ENCODE measurements at places on chromosomes 4 and X.

GRCh38 chr4:107689912-107690587 is 30.0 kb downstream of the PAPSS1 start:
- DNase-seq, result peak; percentile 73

- DNase-seq, result no peak
Measured at GRCh38 chr4:52317981-52318380, 266.9 kb downstream of the SPATA18 start.

DNA sequence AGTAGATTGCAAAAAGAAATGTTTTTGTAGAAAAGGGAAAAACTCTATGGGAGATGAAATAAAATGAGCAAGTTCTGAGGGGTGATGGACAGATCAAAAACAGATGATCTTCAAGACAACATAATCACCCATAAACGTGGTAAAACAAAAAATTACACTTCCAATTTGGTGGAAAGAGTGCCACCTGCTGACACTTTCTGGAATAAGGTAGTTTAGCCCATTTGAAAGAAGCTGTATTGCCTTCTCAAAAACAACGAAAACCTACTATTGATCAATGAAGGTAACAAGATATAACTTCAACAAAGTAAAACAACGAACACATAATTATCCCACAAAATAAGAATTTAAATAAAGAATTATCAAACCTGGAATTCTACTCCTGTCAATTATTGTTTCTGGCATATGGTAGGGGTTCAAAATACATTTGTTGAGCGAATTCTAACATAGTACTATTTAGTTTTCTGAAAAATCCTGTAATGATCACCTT is 2.5 kb downstream of the COQ2 start:
- peak; percentile 30 for DNase-seq

DNA sequence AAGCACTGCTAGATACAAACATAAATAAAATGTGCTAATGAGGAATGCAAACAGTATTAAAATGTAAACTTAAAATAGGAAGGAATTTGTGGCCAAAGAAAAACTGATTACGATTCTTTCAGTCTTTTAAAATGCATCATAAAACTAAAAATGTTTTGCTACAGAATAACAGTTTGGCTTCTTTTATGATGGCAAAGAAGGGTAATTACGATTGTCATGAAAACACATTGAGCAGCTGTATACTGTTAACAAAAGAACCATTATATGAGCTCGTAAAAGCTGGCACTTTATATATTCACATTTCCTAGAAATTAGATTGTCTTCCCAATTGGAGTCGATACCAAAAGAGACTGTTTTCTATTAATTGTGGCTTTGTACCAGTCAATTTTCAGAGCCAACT is 290.4 kb downstream of the NR3C2 start:
- DNase-seq, result no peak

- no peak for DNase-seq
Measured at GRCh38 chr4:23234716-23235115, 542.0 kb downstream of the GBA3 start.

- no peak for DNase-seq
Measured at GRCh38 chrX:73765776-73766430, 202.9 kb downstream of the CHIC1 start.

DNA sequence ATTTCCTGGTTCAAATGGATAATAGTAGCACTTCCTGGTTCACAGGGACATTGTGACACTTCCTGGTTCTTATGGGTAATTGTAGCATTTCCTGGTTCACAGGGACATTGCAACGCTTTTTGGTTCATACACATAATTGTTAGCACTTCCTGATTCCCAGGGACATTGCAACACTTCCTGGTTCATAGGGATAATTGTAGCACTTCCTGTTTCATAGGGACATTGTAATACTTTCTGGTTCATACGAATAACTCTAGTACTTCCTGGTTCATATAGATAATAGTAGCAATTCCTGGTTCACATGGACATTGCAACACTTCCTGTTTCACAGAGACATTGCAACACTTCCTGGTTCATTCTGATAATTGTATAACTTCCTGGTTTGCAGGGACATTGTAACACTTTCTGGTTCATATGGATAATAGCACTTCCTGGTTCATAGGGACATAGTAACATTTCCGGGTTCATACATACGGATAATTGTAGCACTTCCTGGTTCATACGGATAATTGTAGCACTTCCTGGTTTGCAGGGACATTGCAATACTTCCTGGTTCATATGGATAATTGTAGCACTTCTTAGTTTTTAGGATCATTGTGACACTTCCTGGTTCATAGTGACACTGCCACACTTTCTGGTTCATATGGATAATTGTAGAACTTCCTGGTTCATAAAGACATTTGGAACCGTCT is 61.6 kb upstream of the CD99 start:
- no peak for DNase-seq

DNA sequence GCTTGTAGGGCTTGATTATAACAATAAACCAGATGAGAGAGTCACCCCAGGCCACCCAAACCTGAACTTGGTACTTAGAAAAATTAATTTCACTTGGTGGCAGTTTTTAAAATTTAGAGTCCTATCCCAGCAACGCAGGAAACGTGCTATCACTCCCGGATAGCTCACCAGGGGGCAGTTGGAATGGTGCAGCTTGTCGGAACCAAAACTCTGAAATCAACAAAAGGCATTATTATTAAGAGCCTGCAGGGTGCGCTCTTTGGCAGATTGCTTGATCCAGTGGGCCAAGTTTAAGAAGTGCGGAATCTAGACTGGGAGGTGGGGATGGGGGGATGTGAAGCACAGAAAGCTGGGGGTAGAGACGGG is 2.4 kb downstream of the FRAS1 start:
- peak; percentile 63 for DNase-seq

DNA sequence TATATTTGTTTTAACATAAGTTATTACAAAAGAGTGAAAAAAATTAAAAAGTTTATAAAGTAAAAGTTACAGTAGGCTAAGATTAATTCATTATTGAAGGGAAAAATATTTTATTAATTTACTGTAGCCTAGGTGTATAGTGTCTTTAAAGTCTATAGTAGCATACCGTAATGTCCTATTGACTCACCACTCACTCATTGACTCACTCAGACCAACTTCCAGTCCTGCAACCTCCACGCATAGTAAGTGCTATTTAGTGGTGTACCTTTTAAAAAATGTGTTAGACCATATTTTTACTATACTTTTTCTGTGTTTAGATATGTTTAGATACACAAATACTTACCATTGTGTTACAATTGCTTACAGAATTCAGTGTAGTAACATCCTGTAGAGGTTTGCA is 841.1 kb downstream of the CENPC start:
- no peak for DNase-seq

DNA sequence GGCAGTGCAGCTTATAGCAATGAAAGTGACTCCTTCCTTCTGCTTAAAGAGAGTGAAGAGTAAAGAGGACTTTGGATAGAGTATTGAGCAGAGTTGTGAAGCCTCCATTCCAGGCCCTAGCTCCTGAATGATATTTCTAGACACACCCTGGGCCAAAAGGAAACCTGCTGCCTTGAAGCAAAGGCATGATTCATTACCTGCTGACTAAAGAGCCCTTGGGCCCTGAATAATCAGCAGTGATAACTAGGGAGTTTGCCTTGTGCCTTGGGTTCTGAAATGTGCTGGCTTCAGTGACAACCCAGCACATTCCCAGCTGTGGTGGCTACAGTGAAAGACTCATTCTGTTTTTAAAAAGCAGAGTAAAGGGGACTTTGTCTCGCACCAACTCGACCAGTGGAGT is 49.2 kb downstream of the STPG2 start:
- DNase-seq, result no peak

DNA sequence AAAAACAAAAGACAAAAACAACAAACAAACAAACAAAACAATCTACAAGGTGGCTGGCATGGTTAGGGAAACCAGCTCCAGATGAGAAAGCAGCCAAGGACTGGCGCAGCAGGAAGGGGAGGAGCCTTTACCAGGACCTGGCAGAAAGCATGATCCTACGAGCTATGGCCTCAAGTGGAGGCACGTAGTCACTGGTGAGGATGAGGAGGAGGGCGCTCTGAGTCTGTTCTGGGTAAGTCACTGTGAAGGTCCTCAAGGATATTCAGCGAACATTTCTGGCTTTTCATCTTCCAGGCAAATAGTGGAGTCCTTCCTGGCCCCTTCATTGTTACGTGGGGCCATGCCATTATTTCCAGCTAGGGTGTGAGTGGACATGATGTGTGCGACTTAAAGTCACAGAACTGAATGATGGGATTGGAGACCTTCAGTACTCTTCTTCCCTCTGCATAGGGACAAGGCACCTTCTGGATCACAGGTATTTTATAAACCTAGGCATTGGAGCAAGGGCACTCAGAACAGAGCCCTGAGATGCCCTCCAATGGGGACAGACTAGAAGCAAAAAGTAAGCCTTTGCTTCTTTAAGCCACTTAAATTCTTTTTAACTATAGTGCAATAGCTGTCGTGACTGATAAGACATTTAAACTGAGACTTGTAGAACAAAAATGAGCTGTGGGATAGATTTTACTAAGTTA is 771.3 kb downstream of the RAB28 start:
- no peak for DNase-seq

GRCh38 chrX:125895518-125895917 is 270.6 kb downstream of the DCAF12L2 start:
- no peak for DNase-seq

DNA sequence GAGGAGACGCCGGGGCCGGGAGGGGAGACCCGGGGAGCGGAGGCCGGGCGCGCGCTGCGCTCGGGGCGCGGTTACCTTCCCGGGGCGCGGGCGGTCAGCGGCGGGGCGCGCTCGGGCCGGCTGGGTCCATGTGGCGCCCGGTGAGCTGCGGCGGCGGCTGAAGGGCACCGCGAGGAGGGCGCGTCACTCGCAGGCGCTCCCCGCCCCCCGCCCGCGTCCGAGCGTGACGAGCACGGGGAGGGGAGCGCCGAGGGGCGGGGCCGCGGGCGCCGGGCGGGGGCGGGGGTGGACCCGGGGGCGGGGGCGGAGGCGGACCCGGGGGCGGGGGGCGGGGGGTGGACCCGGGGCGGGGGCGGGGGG is at the start of gene CPLX1:
Gene CPLX1, minus strand, starts transcription at position 159 of the 360 bp plus-strand sequence. CDS start 1,607 bp downstream, outside the sequence.
- DNase-seq, result no peak

DNA sequence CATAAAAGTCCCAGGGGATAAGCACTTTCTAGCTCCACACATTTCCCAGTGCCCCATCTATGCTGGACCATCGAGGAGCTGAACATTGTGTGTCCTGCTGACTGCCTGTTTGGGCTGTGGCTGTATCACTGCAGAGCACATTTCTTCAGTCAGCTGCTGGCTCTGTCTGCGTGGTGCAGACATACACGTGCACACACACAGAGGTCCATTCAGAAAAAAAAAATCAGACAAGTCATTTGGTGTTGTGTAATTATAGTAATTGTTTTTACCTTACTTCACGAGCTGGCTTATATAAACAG is 1.1 kb upstream of the PDLIM3 start:
- no peak for DNase-seq

- no peak for DNase-seq
Measured at GRCh38 chrX:81355436-81355835, 153.5 kb downstream of the SH3BGRL start.

GRCh38 chr4:48970471-48970921 is 15.6 kb upstream of the CWH43 start:
- DNase-seq, result peak; percentile 91

Data from HCEC 1CT (cell line).